ENCODE measurements at places on chromosomes 5 and 9.

DNA sequence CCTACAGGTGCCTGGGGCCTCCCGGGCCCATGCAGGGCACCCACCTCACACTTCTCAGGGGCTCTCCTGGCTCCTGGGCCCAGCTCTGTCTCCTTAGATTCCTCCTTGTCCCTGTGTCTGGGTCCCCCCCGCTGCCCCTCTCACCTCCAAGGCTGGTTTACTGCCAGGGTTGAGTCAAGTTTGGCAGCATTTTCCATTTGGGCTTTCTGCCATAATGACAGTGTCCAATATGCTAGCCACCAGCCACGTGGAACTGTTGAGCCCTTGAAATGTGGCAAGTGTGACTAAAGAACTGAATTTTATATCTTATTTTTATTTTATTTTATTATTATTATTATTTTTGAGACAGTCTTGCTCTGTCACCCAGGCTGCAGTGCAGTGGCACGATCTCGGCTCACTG is 1.9 kb downstream of the TTC16 start:
- no peak for DNase-seq

DNA sequence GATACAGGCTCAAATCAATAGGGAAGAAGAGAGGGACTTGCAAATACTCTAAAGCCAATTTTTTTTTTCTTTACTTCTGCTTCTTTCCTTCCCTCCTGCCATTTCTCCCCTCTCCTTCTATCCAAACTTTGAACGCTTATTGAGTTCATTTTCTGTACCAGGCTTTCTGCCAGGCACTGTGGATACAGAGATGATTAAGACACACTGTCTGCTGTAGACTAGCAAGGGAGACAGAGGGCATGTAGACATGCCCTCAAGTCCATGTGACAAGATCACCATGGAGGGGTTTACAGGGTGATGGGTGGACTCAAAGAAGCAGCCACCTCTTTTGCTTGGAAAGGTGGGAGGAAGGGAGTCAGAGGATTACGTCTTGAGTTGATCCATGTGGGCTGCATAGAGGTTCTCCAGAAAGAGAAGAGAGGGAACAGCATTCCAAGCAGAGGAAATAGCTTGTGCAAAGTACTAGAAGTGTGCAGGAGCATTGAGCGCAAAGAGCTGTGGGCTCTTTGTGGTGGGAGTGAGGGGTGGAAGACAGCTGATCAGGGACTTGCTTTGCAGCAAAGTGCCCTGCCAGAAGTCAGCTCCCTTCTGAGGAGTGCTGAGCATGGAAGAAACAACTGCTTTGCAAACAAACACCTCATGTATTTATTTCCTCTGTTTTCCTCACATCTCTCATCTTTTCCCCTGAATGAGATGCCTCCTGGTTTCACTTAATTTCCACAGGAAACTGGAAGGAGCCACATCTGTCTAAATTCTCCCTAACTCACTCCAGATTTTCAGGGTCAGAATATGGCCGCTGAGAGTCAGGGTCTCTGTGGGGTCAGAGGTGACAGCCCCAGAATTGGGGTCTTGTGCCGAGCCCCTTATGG is 64.4 kb upstream of the COL15A1 start:
- DNase-seq, result no peak

DNA sequence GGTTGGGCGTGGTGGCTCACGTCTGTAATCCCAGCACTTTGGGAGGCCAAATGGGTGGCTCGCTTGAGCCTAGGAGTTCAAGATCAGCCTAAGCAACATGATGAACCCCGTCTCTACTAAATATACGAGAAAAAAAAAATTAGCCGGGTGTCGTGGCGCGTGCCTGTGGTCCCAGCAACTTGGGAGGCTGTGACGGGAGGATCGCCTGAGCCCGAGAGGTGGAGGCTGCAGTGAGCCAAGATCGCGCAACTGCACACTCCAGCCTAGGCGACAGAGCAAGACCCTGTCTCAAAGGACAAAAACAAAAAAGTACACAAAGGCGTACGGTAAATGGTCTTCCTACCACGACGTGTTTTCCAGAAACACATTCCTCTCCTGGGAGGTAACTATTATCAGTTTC is 538 bp upstream of the BDP1 start:
- DNase-seq, result no peak

- DNase-seq, result no peak
These were observed 16.7 kb upstream of the GPBP1 start for GRCh38 chr5:57157131-57157530.

- no peak for DNase-seq
These were observed 1.7 kb downstream of the FST start for GRCh38 chr5:53481887-53482716.
